T follicular helper cell (primary cell): ENCODE measurements at places on chromosomes 16 and 17.

DNA sequence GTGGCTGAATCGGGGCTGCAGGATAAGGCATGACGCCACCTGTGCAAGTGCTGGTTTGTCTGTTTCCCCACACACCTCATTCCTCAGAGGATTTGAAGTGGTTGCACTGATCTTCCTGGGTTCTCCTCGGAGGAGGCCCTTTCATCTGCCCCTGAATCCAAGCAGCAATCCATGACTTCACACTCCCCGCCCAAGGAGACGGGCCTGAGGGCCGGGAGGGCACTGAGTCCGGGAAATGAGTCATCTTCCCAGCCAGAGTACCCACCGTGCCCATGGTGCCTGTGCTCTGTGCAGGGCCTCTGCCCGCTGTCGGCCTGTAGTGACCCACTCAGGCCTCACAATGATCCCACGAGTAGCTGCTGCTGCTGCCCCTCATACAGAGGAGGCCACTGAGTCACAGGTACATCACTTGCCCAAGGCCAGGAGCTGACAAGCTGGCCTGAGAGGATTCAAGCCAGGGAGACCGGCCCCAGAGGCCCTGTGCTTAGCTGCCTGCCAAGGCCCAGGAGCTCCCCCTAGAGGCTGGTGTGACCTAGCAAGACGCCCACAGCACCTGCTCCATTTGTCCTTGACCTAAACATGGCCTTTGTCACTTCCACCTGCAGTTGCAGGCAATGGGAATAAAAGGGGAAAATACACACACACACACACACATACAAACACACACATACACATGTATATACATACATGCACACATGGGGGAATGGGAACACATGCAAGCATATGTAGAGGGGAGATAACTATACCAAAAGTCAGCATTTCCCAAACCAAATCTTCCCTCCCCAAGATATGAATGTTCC lies 240.0 kb downstream of the C16orf95 start:
- no peak for DNase-seq

DNA sequence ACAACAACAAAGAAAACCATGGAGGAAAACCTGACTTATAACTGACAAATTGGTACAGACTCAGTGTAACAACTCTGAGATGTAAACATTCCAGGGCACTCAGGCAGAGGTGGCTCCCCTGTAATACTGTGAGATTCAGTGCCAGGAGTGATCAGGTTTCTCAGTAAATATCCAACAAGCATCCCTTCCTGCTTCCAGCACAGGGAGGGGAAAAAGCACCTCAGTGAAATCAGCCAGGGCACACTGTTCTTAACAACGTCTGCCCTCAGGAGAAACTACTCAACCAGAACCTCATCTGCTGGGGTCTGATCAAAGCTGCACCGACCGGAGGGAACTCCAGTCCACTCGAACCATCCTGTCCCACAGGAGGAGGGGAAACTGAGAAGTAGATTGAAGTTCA lies 52.3 kb downstream of the AMFR start:
- no peak for DNase-seq

DNA sequence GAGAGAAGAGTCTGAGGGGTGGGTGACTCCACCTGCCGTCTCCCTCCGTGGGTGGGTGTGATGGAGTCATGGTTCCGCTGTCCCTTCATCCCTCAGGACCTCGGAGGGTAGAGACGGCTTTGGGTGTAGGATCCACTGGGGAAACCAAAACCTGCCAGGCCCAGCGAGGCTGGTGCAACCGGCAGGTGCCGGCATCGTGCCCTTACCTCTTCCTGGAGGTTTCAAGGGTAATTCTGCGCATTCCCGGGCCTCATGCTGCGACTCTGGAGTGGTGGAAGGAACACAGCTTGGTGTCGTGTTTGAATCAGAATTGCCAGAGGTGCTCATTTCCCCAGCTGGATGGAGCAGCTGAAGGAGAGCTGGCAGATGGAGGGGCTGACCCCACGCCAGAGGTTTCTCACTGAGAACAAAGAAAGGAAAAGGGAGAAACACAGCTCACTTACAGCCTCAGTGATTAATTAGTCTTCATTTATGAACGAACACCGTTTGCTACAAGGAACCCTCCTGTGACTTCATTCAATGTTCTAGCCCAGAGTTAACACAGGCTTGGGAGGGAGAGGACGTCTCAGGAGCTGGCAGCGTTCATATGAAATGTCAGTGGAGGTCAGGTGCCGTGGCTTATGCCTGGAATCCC lies 16.3 kb upstream of the ATP2A3 start:
- no peak for DNase-seq

GRCh38 chr16:24087891-24088410 lies 168.2 kb upstream of the CACNG3 start:
- DNase-seq = no peak

- DNase-seq = no peak
Measured at GRCh38 chr17:82384730-82385481, 13.3 kb downstream of the UTS2R start.

DNA sequence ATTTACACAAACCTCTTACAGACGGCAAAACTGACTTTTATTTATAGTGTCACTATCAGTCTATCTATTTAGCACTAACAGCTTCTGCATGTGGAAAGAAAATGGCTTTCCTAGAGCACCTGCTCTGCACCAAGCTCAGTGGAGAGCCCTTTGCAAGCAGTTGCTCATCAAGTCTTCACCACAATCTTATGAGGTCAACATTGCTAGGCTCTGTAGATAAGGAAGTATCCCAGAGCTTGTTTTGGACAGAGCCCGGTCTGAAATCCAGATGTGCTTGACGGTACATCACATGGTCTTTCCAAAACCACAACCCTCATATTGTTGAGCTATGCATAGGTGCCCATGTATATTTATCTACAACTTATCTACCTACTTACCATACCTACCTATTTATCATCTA lies 572.7 kb upstream of the CDH5 start:
- no peak for DNase-seq

GRCh38 chr16:80369138-80369958 lies 171.4 kb upstream of the DYNLRB2 start:
- DNase-seq = no peak

DNA sequence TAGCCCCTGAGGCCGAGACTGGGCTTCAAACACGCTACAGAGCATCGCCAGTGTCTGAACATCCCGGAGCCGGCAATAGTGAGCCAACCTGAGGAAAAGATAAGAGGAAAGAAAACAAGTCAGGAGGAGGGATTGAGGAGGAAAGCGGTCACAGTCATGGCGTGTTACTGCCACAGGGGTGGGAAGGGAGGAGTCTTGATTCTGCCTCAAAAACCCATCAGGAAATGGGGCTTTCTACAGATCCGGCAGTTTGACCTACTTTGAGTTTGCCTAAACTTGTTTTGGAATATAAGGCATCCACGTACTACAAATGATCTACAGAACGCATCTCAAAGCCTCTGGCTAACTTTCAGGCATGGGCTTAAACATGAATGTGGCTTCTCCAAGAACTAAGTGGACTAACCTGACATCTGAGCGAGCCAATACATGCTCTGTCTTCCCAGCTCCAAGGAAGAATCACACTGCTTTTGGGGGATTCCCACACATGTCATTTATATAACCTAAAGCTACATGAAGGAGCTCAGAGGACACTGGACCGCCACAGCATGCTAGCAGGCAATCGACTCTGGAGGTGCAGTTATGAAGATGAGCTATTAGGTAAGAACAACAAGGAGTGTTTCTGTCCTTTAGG lies 96.6 kb downstream of the WDR59 start:
- no peak for DNase-seq

DNA sequence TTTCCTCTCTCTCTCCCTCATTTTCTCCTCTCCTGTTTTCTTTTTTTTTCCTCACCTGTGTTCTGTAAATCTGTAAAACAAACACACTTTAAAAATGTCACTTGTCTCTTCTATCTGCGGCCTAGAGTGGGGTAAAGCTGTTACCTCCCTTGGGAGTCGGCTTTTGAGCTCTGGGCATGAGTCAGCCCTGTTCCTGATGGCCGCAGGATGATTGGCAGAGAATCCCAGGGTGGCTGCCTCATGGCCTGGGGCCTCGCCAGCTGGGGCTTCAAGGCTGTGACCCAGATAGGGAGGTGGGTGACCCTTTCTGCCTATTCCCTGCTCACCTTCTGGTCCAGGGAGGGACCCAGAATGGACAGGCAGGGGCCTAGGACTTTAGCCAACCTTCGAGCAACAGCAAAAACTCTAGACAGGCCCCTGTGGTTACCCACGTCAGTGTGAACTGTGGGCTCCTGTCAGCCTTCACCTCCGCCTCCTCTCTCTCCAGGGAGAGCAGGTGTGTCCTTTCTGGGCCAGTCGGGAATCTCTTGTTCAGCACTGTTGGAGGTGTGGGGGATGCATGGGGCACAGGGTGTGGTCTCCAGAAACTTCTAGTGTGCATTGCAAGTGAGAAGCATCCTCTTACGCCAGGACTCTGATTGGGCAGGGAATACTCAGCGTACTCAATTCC lies 87.4 kb downstream of the RAP1GAP2 start:
- DNase-seq = no peak

DNA sequence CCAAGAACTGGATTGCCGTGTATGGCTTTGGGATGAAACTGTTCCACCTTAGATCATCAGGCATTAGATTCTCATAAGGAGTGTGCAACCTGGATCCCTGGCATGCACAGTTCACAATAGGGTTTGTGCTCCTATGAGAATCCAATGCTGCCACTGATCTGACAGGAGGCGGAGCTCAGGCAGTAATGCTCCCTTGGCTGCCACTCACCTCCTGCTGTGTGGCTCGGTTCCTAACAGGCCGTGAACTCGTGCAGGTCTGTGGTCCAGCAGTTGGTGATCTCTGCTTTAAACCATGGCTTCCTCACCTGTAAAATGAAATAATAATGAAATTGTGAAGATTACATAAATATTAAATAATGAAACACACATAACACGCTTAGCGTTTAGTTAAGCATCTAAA lies 45.5 kb upstream of the FBXO47 start:
- DNase-seq = no peak

DNA sequence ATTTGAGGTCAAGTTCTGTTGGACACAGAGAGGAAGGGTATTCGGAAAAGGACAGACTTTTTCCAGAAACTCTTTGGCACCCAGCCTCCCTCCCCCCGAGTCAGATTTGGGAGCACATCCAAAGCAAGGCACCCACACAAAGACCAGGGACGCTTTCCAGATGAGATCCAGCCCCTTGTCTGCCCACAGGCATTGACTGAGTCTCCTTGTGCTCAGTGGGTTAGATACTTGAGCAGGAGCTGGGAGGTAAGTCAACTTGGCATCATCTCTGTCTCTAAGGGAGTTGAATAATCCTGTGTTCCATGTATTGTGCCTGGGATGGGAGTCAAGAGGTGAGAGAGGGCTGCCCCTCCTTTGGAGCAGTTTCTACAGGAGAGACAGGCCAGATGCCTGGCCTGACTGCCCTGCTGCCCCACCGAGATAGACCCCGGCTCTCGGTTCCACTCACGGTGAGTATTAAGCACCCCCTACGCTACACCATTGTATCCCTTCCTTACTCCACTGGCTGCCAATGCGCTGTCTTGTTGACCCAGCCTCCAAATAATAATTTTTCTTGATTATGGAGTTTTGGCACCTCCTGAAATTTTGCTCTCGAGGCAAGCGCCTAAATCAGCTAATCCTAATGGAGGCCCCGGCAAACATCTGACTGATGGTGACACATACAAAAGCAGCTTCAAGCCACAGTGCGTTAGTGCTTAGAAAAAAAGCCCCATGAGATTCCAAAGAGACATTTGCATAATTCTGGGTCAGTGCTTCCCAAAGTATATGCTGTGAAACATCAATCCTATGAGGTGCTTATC lies 29.6 kb upstream of the MAP3K14 start:
- no peak for DNase-seq

DNA sequence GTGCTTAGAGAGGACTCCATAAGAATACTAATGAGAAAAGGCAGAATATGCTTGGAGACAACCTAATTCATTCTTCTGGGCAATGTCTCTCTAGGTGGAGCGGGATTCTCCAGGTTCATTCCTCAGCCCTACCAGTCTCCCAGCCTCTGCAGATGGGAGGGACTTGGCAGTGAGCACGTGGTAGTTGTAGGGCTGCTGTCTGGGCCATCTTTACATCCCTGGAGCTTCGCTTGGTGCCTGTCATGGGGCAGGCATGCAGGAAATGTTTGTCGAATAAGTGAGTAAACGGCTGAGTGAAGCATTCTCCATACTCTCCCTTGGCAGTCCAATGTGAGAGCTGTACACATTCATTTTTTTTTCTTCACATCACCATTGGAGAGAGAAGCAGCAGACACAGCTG lies 387.5 kb downstream of the UTP18 start:
- no peak for DNase-seq

DNA sequence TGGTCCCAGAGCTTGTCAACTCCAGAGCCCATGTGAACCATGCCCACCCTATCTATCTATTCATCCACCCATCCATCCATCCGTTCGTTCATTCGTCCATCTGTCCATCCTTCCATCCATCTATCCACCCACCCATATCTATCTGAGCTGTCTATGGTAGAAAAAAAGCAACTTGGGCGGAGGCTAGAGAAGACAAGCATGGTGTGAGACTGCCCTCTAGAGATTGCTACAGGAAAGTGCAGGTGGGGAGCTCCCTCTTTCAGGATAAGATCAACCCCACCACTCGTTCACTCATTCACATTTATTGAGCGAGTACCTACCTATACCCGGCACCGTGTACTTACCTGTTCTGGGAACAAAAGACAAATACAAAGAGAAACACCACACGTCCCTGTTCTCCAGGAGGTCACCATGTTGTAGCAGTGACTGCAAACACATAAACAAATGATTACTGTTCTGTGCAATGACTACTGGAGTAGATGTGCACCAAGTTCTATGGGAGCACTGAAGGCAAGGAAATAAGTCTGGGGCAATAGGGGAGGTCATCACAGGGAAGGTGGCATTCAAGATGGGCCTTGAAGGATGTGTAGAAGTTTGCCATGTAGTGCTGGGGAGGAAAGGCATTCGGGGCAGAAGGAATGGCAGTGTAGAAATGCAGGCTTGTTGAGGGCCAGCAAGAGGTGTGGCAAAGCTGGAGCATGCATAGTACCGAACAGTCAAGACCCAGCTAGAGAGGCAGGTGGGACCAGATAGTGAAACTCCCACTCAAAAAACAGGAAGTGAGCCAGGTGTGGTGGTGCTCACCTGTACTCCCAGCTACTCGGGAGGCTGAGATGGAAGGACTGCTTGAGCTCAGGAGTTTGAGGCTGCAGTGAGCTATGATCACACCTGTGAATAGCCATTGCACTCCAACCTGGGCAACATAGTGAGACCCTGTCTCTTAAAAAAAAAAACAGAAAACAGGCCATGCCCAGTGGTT lies 13.4 kb upstream of the ATP5MC1 start:
- DNase-seq = peak; percentile 31

GRCh38 chr17:76200354-76200753 lies 39.9 kb downstream of the RNF157 start:
- DNase-seq = no peak

- DNase-seq = no peak
Measured at GRCh38 chr17:18261146-18261515, 669 bp downstream of the MIEF2 start.

GRCh38 chr17:7440113-7440833 lies 961 bp downstream of the FGF11 start:
- peak; percentile 17 for DNase-seq
